ENCODE measurements at places on chromosomes 2 and 18.

DNA sequence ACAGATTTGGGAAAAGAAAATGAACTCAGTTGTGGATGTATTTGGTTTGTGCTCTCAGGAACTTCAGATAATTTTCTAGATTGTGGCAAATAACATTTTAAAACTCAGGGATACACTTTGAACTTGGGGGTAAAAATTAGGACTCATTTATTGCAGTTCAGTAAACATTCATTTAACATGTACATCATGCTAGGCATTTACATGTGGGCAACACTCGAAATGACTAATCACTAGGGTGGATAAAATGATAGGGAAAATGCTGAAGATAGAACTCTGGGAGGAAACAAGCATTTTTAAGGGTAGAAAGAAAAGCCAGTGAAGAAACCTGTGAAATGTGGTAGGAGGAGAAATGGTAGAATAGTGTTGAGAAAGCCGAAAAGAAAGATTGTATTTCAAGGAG is 7.8 kb downstream of the FAM117B start:
- DNase-seq = no peak

DNA sequence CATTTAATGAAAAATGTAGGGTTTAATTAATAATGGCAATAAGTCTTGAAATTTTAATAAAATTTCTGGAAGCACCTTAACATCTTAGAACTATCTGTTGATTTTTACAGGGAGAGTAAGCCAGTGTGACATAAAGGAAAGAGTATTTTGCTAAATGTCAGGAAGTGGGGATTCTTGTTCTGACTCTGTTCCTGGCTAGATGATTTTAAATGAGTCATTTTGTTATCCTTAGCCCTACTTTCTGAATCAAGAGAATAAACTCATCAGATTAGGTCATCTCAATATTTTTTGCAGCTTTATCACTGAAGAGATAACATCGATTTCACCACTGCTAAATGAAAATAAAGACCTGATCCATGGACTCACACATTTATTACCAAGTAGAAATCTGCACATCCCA is 377.5 kb upstream of the CYRIA start:
- no peak for DNase-seq

DNA sequence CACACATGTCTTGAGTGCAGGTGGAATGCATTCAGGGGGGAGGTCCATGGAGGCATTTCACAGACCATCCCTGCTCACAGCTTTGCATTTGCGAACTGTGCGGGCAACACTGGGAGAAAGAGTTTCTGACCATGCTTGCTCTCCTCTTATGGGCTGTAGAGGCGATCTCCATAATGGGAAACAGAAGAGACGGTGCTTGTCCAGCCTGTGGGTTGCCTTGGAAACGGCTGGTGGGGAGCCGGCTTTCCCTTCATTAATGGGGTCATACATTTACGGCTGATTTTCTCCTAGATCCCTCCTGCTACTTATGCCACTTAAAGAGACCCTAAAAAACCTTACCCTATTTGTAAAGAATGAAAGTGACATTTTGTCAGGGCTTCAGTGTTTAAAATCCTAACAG is 147.4 kb downstream of the SOX11 start:
- no peak for DNase-seq

DNA sequence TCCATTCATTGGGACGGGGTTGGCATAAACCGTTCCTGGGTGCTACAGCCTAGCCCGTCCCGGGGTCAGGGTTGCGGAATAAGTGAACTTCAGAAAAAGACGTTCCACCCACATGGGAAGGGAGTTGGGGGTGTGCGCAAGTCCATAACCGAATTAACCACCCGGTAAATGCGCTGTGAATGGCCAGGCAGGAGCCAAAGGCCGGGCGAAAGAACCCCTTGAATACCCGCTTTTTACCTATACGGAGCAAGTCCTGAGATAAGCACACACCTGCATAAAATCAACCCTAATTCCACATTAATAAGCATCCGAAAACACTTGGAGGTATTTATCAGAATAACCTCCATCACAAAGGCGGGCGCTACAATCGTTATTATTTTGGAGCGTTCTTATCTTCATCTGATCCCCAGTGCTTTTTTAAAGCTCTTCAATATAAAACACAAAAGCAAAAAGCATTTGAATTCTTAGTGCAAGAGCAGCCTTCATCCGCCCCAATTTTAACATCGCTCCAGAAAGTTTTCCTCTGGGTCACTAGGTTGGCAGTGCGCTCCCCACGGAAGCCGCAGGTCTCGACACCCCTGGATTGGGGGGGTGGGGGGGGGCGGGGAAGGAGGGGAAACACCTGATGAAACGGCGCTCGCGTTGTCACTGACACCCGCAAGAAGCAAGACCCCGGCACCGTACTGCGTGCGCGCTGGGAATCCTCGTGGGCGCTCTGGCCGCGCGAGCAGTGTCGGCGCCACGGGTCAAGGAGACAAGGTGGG is 1.2 kb downstream of the SATB2 start:
- DNase-seq = no peak

GRCh38 chr2:232887171-232887850 is 17.2 kb downstream of the SNORC start:
- no peak for DNase-seq

GRCh38 chr18:10403708-10404107 is 50.7 kb upstream of the APCDD1 start:
- DNase-seq = no peak

DNA sequence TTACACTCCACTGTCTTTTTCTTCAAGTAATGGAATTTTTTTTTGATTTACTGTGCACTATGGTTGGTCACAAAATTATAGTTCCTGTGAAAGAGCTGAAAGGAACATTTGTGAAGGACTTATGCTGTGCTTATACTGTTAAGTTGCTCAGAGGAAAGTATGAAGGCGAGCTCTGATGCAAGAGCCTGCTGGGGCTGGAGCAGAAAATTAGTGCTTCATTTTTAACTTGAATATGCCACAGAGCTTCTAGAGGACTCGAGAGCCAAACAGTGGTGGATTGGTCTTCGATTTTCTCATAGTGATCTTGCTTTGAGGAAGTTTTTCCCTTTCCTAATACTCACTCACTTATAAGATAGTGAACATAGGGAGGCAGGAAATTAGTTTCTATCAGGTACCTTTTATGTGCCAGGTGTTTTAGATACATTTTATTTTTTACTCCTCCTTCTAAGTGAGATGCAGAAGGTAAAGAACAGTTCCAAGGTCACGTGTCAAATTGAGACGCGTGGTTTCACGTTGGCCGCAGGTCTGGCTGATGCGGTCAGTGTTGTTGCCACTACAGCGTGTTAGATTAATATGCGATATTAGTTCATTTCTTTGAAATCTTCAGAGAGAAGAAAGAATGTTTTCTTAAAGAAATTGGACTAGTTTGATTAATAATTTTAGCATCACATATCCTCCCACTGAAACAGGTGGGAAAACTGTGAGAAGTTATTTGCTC is 20.2 kb downstream of the GATA6 start:
- DNase-seq = no peak

GRCh38 chr2:238510911-238511613 is 84.3 kb downstream of the ASB1 start:
- no peak for DNase-seq

GRCh38 chr2:11716689-11717321 is 29.6 kb upstream of the LPIN1 start:
- no peak for DNase-seq

DNA sequence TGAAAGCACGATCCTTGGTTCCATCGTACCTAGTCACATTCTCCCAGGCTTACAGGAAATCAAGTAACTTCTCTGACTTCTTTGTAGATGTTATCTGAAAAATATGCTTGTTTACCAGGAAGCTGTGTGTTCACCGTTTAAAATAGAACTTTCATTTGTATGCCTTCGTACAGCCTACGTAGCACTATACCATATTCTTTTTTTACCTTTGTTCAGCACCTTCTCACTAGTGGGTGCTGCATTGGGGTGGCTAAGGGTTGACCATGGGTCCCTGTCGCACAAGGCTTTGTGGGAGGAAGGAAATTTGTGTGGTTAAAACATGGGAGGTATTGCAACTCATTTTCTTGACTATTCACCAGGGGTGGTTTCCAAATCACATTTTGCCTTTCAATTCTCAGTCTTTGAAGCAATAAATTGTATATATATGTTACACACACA is 16.6 kb downstream of the MALT1 start:
- peak; percentile 32 for DNase-seq

DNA sequence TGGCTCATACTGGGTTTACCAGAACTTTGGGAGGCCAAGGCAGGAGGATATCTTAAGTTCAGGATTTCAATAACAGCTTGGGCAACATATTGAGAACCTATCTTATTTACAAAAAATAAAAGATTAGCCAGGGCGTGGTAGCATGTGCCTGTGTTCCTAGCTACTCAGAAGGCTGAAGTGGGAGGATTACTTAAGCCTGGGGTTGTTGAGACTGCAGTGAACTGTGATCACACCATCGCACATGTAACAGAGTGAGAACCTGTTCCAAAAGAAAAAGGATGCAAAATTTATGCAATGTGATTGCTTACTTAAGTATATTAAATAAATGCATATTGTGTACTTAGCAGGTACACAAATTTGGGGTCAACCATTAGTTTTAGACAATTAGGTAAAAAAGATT is 768.9 kb upstream of the CDH7 start:
- DNase-seq = no peak

DNA sequence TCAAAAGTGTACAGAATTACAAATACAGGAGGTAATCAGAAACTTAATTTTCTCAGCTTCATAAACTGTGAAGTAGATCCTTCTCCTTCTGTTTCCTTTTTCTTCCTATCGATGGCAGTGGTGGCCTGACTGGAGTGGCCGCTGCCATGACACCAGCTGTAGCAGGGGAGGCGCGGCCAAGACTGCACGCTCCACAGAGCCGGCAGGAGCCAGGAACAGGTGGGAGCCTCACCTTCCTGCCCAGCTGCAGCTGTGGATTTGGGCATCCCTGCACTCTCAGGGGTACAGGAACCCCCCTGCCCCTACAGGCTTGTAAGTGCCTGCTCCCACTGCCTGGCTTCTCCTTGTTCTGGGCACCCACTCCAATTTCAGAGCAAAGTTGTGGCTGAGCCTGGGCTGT is 76.1 kb downstream of the EPB41L3 start:
- no peak for DNase-seq

DNA sequence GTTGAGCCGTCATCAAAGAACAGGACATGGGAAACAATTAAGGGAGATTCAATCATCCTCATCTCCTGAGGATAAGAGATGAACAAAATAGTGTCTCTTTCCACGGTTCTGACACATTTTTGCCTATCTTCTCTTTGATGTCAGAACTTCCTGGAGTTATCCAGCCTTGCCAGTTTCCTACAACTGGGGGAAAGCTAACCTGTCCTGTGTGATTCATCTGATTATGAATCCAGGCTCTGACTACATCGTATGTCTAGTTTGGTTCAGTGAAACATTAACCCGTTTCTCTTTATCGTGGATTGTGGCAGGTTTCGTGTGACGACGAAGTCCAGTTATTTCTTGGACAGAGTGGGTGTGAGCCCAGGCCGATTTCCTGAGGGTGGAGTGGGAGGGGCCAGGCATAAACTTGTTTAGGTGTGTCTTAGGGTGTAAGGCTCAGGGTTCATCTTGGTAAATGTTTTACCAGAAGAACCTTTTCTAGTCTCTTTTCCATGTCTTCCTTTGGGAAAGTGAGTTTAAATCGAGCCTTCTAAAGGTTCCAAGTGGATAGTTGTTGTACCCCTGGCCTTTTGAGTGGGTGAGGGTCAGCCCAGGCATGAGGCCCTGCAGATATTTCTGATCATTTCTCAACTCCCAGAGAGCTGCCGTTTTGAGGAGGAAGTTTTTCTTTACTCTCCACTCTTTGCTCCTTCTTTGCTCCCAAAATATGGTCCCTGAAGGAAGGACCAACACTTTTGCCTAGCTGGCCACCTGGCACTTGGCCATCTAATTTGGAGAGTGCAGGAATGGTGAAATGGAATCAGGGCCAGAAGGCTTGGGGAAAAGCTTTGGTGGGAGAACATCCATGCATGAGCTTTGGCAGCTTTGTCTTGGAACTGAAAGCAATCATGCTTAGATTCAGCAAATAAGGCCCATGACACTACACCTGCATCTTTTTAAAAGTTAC is 50.4 kb upstream of the FZD5 start:
- DNase-seq = no peak

DNA sequence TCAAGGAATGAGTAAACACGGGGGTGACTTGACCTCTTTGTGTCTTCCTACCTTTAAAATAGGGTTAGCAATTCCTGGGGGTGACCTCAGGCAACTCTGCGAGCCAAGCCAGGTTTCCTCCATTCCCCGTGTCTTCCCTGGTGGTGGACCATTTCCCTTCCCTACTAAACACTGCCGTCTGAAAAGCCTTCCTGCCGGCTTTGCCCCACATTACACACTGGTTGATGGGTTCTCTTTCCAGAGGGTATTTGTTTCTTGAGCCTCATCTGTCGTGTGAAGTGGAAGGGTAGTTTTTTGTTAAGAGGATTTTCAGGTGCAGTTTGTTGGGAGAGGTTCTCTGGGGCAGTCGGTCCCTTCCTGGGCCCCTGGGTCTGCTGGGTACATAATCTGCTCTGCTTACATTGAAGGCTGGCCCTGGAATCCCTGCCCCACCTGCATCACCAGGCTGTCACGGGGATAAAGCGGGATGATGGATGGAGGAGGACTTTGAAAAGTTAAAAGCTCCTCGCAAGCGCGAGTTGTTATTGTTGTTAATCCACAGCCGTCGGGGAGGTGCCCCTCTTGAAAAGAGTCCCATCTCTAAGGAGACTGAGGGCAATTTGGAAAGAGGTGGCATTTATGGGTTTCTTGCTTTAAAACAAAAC is 175.4 kb upstream of the SPRED2 start:
- no peak for DNase-seq

DNA sequence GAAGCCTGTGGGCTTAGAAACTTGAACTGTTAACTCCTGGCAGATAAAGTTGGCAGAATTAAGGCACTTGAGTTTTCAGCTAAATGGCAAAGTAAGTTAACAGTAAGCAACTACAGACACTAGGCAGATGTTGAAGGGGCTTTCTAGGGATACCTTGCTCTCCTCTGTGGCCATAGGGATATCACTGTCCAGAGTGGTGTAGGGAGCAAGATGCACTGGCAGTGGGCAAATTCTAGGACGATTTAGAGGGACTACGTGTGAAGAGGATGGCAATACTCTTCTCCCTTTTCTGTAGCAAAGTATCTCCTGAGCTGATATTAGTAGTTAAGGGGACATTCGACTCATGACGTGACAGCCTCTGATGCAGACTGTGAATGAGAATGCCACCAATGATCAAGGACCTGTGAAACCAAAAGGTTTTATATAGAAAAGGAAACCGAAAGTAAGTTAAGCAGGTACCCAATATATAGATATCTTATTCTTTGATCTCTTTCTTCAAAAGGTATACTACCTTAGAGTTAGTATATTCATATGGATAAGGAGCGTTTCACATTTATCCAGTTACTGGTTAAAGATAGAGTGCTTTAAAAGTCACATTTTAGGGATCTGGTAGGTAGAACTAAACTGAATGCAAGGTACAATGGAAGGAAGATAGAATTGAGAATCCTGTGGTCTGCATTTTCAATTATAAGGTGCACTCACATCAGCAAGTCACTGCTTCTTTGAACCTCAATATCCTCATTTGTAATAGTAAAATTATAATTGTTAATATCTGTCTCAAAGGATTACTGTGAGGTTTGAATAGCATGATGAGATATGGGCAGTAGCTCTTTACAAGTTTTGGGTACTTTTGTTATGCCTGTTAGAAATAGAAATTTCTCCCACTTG is 106.4 kb downstream of the KCNH7 start:
- DNase-seq = no peak

- DNase-seq = no peak
These were observed 16.6 kb downstream of the RBMS1 start for GRCh38 chr2:160477032-160477431.

Measured in activated CD4-positive, alpha-beta T cell treated with anti-CD3 and anti-CD28 coated beads for 1 hour (primary cell).